RPMI8226 (cell line): ENCODE measurements at places on chromosomes 6 and 20.

GRCh38 chr6:11853678-11854407 lies 75.2 kb upstream of the ADTRP start:
- no peak for DNase-seq

DNA sequence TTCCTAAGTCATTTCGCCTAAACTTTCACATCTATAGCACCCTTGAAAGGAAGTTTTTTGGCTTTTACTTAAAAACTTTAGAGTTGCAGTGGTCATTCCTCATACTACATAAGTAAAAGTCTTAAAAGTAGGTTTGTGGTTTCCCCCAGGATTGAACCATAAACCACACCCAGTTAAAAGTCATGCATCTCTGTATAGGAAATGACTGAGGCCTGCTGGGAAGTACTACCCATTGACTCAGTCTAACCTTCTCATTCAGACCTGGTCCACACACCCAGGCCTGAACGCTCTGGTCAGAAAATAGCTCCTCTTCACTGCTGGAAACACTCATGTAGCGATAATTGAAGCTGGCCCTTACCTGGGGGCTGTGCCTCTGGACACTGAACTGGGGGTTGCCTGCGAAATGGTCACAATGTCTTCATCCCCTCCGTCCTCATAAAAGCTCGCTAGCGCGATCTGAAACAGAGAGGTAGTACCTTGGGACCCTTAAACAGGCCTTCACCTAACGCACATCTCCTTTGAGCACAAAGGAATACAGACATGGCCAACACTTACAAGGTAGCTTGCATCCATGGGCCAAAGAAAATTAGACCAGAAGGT lies 2.6 kb downstream of the NSFL1C start:
- DNase-seq: no peak

DNA sequence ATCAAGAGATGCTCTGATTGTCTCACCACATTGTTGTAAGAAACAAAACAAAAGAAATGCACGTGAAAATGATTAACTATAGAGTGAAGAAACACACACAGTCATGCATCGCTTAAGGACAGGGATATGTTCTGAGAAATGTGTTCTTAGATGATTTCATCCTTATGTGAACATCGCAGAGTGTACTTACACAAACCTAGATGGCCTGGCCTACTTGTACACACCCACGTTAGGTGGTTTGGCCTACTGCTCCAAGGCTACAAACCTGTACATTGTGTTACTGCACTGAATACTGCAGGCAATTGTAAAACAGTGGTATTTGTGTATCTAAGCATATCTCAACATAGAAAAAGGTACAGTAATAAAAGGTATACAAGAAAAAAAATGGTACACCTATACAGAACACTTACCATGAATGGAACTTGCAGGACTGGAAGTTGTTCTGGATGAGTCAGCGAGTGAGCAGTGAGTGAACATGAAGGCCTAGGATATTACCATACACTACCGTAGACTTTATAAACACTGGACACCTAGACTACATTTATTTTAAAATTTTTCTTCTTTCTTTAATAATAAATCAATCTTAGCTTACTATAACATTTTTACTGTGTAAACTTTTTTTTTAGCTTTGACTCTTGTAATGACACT lies 48.6 kb downstream of the FKBP5 start:
- no peak for DNase-seq

DNA sequence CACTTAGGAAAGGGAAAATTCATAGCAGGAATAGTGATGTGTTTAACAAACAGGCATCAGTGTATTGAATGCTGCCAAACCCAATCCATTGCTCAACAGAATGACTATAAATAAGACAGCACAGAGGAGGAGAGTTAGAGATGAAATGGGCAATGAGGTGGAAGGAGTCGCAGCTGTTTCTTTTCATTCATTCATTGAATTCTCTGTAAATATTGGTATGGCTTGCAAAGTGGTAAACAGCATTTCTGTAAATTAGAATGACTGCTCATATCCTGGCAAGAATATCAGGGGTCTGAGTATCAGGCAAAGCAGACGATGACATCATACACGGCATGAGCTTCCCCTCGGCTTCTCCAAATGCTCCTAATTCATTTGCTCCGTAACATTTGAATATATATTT lies 703.6 kb upstream of the SLC35B3 start:
- no peak for DNase-seq

DNA sequence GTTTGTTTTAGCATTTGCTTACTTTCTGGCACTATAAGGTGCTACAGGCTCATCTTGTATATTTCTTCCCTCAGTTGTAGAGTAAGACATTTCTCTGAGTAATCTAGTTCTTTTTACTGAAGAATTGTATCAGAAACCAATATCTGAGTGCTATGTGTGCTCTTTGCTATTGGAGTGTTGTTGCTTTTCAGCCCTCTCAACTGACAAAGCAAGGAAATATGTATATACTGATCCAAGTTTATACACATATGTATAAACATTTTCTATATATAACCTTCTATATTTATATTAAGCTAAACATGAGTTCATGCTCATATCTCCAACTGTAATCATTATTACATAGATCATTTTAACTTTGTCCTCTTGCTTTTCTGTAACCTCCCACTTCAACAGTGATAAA lies 405.7 kb downstream of the RFPL4B start:
- no peak for DNase-seq

DNA sequence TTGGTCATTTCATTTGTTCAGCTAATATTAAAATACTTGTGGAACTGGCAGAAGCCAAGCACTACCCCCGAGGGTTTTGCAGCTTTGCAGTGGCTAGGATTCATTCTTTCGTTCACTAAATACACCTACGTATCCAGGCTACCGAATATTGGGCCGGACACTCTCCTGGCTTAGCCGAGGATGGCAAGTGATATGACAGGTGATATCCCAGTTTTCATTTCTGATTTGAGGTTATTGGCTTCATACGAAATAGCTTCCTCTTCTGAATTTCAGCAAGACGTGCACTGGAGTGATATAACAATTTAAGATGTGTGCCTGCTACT lies 536 bp upstream of the MTFR2 start:
- DNase-seq: peak; percentile 5
